CD4-positive, alpha-beta T cell treated with Interleukin-12 subunit alpha and Interleukin-12 subunit beta, for 1 hour (primary cell): ENCODE measurements at places on chromosomes 6 and 20.

GRCh38 chr6:76124018-76124417, 51.6 kb upstream of the IMPG1 start:
- DNase-seq = no peak

GRCh38 chr6:67888546-67888885, 746.6 kb upstream of the ADGRB3 start:
- no peak for DNase-seq

- no peak for DNase-seq
Observed at GRCh38 chr20:40855269-40855668, 166.2 kb upstream of the MAFB start.

- DNase-seq = no peak
Observed at GRCh38 chr6:80095600-80095999, 10.9 kb upstream of the BCKDHB start.

DNA sequence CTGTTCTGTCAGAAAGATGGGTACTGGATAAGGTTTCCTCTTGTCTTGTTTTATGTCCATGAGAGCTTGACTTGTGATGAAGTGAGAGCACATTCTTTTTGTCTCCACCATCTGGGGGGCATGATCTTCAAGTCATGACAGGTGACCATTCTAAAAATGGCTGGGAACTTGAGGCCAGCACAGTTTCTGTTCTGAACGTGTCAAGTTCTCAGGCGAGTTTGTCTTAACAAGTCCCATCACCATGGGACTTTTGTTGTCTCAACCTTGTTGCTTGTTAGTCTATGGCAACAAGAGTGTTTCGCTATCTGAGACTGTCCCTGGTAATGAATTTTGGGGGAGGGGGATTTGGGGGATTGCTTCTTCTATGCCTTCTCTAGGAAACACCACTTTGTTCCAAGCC, 25.6 kb upstream of the ENPP4 start:
- no peak for DNase-seq

DNA sequence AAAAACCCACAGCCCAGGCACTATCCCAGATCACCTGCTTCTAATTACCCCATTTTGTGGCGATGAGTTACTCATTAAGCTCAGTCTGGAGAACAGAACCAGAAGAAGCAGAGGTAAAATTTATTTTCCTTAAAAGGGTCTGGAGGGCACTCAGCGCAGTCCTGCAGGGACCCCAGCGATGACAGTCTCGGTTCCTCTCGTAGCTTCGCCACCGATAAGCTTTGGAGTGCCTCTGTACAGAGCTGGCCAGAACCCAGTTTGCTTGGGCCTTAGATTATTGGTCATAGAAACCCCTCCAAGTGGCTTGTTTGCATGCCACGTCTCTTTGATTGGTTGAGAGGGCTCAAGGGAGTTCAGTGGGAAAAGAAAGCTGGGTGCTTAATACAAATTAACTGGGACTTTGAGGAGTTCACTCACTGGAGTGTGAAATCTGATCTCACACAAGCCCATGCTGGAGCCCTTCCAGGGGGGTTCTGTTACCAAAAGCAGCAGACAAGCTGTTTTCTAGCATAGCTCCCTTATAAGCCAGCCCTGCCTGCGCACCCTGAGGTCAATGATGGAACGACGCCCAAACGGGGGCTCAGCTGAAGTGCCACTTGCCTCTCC, 158.5 kb upstream of the ARID1B start:
- no peak for DNase-seq

DNA sequence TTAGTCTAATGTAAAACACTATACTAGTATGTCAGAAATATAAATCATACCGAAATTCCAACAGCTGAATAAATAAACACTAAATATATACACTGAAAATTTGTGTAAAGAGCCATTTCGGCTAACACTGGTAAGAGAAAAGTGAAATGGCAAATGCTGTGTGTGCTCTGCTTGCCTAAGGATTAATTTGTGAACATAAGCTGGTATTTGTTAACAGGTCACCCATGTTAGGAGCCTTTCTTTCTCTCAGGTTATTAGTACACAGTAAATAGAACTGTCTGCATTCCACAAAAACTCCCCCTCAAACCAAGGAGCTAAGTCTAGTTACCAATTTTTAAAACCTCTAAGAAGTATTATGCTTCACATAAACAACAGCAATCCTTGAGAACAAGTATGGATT, 27.0 kb downstream of the ELOVL5 start:
- no peak for DNase-seq

DNA sequence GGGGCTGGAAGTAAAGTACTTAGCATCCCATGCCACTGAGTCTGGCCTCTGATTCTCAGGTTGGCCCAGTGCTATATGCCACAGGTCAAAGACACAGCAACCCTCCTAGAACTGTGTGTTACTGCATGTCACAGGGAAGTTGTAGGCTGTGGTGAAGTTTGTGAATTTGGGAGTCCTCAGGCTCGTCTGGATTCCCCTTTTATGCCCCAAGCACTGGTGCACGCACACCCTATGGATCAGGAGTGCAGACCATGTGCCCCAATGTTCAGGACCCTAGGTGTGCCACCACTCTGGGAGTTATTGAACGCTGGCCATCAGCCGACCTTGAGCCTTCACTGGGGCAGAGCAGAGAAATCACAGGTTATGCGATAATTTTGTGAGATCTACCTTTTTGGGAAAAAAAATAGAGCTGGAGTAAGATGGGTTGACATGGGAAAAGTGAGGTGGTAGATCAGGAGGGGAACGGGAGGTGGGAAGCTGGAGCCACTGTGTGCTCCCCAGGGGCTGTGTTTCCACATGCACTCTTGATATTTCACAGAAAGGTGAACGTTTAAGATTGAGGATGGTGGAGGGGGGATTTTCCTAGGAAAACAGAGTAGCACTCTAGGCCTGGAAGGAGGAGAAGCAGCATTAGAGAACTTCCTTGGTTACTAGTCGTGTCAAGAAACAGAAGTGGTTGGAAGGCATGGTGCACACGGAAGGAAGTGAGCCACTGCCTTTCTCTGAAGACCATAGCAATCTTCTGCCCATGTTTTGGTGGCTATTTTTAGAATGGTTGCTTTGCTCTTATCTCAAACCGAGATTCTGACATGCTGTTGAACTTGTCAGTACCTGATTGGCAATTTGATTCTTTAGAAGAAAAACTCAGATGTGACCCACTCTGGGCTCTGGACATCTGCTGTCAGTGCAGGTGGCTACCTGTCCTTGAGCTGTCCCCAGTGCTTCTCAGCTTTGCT, 44.1 kb downstream of the DUSP22 start:
- peak; percentile 20 for DNase-seq

DNA sequence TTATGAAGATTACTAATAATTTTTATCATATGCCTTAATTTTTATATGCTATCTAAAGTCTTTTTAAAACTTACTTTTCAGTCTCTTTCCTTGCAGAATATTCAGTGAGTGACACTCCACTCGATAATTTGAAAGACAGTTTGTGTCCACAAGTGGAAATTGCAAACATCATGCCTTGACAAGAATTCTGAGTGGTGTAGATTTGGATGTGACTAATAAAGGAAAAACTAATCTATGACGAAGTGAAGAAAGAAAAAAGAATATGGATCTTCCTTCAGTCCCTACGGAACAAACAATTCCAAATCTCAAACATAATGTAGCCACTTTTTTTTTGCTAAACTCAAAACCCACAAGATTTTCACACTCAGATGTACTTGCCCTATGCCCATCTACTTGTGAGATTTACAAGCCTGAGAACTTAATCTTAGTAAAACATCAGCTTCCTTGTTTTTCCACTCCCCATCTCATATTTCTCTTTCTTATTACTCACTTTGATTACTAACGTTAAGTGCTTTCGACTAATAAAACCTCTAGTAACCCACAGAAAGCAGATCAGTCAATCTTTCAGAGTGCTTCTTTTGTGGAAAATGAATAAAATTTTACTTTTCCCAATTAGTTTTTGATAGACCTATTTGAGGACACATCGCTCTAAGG, 1155.8 kb downstream of the GRIK2 start:
- no peak for DNase-seq

DNA sequence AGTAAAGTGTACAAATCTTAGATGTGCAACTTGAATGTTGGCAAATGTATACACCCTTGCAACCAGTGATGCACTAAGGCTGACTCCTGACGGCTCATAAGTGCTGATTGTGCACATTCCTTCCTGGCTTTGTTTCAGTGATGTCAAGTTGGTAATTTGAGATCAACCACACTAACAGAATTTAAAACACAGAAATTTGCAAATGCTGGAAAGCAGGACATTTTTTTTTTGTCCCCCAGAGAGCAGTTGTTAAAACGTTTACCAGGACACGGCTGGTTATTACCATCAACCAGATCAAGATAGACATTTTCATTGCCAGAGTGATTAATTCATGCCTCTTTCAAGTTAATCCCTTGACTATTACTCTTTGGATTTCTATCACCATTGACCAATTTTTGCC, 735.6 kb downstream of the RFPL4B start:
- no peak for DNase-seq

DNA sequence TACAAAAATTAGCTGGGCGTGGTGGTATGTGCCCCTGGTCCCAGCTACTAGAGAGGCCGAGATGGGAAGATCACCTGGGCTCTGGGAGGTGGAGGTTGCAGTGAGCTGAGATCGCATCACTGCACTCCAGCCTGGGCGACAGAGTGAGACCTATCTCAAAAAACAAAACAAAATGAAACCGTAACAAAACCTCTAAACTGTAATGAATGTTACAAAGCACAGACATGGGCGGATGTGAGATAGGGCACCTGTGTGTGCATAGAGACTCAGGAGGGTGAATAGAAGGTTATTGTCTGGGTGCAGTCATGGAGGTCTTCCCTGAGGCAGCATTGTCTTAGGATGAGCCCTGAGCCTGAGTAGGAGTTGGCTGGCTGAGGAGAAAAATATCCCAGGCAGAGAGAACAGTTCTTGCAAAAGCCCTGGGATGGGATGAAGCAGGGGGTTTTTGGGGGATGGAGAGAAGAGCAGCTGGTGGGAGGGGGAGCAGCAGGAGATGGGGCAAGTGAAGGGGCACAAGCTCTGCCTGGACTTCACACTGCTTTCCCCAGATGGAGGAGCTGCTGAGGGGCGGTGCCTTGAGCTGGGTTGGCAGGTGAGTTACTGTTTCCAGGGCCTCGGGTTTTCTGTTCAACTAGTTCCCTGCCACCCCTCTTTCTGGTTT, 5.2 kb downstream of the BCAS4 start:
- DNase-seq = no peak

- peak; percentile 42 for DNase-seq
Observed at GRCh38 chr6:31657406-31658157, 1.9 kb downstream of the APOM start.

DNA sequence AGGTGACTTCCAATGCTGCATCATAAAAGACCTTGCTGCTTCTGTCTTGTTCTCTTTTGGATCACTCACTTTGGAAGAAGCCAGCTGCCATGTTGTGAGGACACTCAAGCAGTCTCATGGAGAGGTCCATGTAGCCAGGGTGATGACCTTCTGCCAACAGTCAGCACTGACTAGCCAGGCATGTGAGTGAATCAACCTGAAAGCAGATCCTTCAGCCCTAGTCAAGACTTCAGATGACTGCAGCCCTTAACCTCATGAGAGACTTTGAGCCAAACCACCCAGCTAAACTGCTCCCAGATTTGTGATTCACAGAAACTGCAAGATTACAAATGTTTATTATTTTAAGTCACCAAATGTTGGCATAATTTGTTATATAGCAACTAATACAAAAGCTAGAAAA, 86.0 kb upstream of the IYD start:
- DNase-seq = no peak

DNA sequence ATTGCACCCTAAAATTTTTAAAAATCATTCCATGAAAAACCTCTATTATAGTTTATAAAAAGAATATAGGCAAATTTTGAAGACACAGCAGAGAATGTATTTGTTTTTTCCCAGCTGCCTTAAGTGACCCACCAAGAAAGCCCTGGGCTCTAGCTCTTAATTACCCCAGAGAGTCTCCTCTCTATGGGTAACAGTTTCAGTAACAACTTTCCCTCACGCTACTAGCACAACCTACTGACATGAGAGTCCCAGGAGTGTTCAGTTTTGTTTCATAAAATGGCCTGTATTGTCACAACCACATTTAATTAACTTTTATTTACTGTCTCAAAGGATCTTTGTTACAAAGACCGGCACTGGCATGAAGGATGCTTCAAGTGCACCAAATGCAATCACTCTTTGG, 41.5 kb downstream of the FHL5 start:
- no peak for DNase-seq

DNA sequence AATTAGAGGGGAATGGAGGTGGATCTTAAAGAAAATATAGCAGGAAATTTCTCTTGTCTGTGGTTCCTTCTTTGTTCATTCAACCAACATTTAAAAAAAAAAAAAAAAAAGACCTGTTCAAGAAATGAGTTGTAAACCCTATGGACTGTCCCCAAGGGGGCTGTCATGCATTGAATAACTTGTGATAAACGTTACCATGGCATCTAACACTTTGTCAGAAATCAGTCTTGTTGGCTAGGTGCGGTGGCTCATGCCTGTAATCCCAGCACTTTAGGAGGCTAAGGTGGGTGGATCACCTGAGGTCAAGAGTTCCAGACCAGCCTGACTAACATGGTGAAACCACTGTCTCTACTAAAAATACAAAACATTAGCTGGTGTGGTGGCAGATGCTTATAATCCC, 381.7 kb downstream of the BCKDHB start:
- DNase-seq = no peak

- DNase-seq = no peak
Observed at GRCh38 chr6:105005451-105005850, 48.5 kb downstream of the LIN28B start.

- no peak for DNase-seq
Observed at GRCh38 chr6:109056661-109057060, 38.0 kb downstream of the SESN1 start.

GRCh38 chr20:20754714-20755113, 42.3 kb upstream of the RALGAPA2 start:
- DNase-seq = no peak

DNA sequence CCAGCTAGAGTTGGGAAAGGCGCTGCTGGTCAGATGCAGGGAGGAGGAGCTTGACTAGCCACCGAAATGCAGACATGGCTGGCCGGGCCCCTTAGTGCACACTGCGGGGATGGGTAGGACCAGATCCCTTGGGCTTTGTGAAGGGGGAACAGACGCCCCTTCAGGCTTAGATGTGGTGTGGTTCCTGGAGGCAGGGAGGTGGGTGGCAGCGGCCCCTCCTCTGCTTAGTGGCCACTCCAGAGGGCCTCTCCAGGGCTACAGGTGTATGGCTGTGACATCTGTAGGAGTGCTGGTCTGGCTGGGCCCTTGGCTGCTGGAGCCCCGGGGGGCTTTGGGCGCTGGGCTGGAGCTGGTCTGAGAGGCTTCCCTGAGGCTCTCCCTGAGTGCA, 5.9 kb downstream of the CCND3 start:
- no peak for DNase-seq

DNA sequence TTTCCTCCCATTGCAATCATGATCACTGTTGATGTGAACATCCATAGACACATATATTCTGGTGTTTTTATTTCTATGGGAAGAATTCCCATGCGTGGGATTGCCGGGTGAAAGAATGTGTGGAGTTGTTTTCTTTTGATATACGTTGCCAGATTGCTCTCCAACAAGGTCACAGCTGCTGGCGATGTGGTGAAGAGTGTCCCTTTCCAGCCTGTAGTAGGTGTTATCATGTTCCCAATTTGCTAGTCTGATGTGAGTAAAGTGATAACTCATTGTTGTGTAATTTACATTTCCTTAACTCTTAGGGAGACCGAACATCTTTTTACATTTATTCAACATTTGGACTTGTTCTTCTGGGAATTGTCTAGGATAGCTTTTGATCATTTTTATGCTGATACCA, 14.5 kb upstream of the ELMO2 start:
- no peak for DNase-seq
